ENCODE measurements at places on chromosomes 5 and 9. TPM values are rescaled to one million over a fixed set of nuclear protein-coding genes. Genes with fewer than 3 reads are reported as not detected.

NDUFS4 gene
- 29.8 TPM for total RNA-seq

DNA sequence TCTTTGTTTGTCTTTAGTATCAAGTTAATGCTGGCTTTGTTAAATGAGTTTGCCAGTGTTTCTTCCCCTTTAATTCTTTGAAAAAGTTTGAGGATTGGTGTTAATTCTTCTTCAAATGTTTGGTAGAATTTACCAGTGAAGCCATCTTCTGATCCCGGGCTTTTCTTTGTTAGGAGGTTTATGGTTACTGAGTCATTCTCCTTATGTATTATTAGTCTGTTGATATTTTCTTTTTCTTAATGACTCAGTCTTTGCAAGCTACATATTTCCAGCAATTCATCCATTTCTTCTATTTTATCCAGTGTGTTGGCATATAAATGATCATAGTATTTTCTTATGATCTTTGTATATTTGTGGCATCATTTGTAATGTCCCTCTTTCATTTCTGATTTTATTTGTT, 74.5 kb upstream of the SPINK5 start:
- DNase-seq, result no peak

PCDHGC4 gene
- 2.0 TPM for total RNA-seq

C6 gene
- 40.7 TPM for total RNA-seq

DNA sequence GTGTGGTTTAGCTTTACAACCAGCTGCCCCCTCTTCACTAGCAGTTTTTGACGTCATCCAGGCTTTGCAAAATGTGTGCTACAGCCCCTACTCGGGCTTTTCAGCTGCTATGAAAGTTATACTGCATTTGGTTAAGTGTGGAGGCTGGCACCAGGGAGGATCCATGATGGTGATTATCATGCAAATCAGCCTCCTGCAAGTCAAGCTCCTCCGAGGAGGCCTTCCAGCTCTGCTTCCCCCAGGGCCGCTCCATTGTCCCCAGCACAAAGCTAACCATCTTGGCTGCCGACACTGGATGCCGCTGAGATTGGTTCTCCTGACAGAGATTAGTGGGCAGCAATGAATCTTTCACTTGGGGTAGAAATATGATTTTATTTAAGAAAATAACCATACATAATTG, 159.6 kb downstream of the NR2F1-AS1 start:
- DNase-seq, result no peak

DNA sequence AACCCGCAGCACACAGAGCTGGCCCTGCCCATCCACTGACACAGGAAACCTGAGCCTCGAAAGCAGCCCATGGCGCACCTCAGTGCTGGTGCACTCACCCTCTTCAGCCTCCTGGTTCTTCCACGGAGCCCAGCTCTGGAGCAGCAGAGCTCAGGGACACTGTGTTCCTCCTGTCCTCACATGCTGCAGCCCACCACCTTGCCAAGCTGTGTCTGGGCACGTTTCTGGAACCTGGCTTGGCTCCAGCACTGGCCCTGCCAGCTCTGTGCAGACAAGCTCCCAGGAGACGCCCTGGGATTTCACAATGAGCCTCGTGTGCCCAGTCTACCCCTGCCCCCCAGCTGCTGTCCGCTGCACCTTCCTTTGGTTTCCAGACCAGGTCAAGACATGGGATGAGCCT, 119.5 kb downstream of the SYK start:
- peak; percentile 83 for DNase-seq

- DNase-seq, result no peak
Measured at GRCh38 chr5:69308046-69308553, 24.5 kb downstream of the CCDC125 start.

- DNase-seq, result no peak
Measured at GRCh38 chr5:174734571-174735497, 10.5 kb downstream of the MSX2 start.

FGF1 gene
- total RNA-seq, result not detected

- DNase-seq, result no peak
Measured at GRCh38 chr9:37290366-37290939, 132.0 kb upstream of the GRHPR start.

GRCh38 chr5:154371687-154372086, 74.1 kb upstream of the SAP30L start:
- no peak for DNase-seq

GRCh38 chr5:21831145-21831787, 1021.9 kb downstream of the CDH12 start:
- no peak for DNase-seq

- peak; percentile 54 for DNase-seq
Measured at GRCh38 chr9:137138722-137139467, at the start of gene GRIN1. GRIN1 (plus strand) TSS chr9:137139154; CDS start chr9:137139487, 333 bp downstream.

HTR4 gene
- not detected for total RNA-seq

- no peak for DNase-seq
Measured at GRCh38 chr9:5622016-5622415, 6.9 kb upstream of the RIC1 start.

GRCh38 chr5:126446498-126447224, 23.5 kb downstream of the GRAMD2B start:
- DNase-seq, result no peak

- DNase-seq, result no peak
Measured at GRCh38 chr9:127722055-127722745, 6.3 kb downstream of the TTC16 start.

- DNase-seq, result no peak
Measured at GRCh38 chr5:135505973-135506372, 29.8 kb downstream of the NEUROG1 start.

GRCh38 chr5:179171251-179171815, 111.2 kb downstream of the ZNF354C start:
- no peak for DNase-seq

MEF2C gene
- 23.7 TPM for total RNA-seq
